Iris pigment epithelial cell (primary cell): ENCODE measurements at places on chromosomes 7 and 10.

- DNase-seq: peak; percentile 27
These were observed 41.4 kb downstream of the INSYN2A start for GRCh38 chr10:127154831-127155620.

DNA sequence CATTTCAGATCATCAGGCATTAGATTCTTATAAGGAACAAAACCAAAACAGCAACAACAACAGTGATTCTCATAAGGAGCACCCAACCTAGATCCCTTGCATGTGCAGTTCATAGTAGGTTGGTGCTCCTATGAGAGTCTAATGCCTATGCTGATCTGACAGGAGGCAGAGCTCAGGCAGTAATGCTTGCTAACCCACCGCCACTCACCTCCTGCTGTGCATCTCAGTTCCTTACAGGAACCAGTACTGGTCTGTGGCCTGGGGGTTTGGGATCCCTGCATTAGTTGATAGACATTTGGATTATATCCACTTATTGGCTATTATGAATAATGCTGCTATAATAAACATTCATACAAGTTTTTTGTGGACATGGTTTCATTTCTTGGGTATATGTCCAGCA, 14.0 kb downstream of the MKLN1 start:
- DNase-seq: no peak

- DNase-seq: peak; percentile 47
These were observed 30.3 kb upstream of the LSM8 start for GRCh38 chr7:118153551-118154177.

DNA sequence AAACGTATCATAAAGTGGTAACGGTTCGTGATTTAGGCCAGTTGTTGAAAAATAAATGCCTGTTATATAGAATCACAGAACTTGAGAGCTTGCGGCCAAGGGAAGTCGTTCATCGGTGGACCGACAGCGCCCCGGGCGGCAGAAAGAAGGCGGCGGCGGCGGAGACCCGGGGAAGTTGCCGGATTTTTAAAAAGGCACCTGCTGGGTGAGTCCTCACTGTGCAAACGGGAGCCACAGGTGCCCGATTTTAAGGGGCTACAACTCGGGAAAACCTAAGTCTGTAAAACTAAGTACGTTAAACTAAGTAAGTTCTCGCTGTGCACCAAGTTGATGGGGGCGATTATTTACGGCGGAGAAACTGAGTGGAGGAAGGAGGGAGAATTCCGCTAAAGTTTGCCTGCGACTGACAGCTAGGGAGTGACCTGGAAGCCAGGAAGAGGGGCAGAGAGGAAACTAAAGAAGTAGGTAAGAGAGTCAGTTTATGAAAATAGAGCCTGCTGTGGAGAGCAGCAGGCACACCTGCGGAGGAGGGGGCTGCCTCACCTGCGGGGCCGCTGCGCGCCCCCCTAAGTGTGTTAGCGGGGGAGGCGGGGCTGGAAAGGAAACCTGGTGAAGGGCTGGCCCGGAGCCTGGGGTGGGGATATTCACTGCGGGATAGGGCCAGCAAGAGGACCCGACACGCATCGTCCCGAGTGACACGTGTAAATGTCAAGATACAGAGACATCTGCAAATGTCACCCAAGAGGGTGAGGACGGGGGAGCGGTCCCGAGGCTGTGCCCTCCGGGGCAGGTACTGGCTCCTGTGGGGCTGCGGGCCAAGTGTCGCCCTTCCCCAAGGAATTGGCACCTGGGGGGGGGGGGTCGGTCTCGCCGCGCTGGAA, 996 bp downstream of the ADAM12 start:
- peak; percentile 70 for DNase-seq

- no peak for DNase-seq
These were observed 11.2 kb upstream of the CCSER2 start for GRCh38 chr10:84317174-84317573.

GRCh38 chr7:33156441-33156840, 27.1 kb downstream of the BBS9 start:
- no peak for DNase-seq

- no peak for DNase-seq
These were observed 6.3 kb downstream of the EN2 start for GRCh38 chr7:155464183-155464582.

- no peak for DNase-seq
These were observed 32.3 kb upstream of the DGKB start for GRCh38 chr7:14934839-14935238.

- no peak for DNase-seq
These were observed 3.9 kb upstream of the ATP6V0E2 start for GRCh38 chr7:149869867-149870266.

DNA sequence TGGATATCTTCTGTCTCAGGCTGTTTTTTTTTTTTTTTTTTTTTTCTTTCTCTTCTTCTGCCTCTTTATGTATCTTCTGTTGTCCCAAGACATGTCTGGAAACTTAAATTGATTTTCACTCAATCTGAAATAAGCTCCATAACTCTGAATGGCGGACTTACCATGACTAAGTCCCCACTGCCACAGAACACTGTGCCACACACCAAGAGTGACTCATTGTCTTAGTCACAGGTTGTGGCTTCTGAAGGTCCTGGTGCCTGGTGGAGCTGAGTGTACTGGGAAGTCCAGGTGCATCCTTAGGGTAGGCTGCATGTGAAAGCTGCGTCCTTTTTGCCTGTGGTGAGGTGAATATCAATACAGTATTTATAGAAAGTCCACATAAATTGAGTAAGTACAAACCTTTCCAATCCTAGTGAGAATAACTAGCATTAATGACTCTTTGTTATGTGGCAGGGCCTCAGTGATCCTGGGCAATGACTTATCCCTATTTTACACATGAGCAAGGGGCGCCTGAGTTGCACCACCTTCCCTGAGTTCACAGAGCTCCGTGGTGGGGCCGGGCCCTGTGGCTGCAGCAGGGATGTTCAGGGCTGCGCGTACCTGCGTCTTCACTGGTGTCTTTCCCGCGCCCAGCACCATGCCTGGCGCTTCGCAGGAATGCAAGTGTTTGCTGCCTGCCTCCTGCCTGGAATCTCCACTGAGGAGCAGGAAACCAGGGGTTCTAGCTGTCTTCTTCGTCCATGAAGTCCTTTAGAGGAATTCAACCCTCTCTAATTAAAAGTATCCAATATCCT, 4.3 kb downstream of the PFKP start:
- DNase-seq: peak; percentile 93

GRCh38 chr10:16527452-16527851, 5.8 kb upstream of the C1QL3 start:
- DNase-seq: no peak

- peak; percentile 72 for DNase-seq
These were observed 20.1 kb downstream of the CCSER2 start for GRCh38 chr10:84348447-84348846.
